ENCODE measurements at places on chromosomes 2 and 18.

- DNase-seq = no peak
Measured at GRCh38 chr2:187943772-187944369, 347.8 kb upstream of the GULP1 start.

- peak; percentile 94 for DNase-seq
Measured at GRCh38 chr18:54224379-54225014, at the start of gene MBD2. Gene MBD2, minus strand, starts transcription at chr18:54224669. Its CDS starts 110 bp downstream, at chr18:54224559.

- no peak for DNase-seq
Measured at GRCh38 chr2:25294573-25295462, 46.9 kb downstream of the DNMT3A start.

DNA sequence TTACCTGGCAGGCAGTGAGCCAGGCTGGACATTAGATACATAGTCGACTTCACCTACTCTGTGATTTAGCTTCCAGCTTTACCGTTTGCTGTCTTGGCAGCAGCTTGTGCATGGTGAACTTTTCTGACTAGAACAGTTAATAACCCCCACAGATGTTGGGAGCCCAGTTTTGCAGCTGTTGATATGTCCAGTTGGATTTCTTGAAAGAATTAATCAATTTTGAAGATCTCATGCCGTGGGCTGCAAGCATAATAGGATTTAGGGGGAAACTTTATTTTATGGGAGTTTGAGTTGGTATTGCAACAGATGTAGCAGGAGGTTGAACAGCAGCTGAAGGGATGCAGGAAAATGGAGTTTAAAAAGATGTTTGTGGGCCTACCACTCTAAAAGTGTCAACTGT, 13.8 kb downstream of the MYO1B start:
- DNase-seq = no peak

- no peak for DNase-seq
Measured at GRCh38 chr18:68426731-68427315, 288.1 kb downstream of the TMX3 start.

DNA sequence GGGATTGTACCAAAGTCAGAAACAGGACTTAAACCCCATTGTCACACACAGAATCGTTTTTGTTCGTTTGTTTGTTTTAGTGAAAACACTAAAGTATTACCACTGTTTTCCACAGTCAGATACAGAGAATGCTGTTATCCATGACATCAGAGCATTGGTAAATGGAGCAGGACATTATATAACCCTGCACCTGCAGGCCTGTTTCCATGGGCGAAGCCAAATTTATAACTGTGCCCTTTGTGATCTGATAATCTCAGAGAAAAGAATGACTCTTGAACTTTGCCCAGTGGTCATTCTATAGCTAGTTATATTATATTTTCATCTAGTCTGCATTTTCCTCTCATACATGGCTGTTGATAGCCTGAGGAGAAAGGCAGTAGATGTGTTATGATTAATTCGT, 217.6 kb downstream of the TMEM182 start:
- DNase-seq = no peak

GRCh38 chr2:30026091-30027055, 105.0 kb upstream of the ALK start:
- peak; percentile 93 for DNase-seq

GRCh38 chr2:190891372-190891771, 10.8 kb downstream of the GLS start:
- DNase-seq = no peak

DNA sequence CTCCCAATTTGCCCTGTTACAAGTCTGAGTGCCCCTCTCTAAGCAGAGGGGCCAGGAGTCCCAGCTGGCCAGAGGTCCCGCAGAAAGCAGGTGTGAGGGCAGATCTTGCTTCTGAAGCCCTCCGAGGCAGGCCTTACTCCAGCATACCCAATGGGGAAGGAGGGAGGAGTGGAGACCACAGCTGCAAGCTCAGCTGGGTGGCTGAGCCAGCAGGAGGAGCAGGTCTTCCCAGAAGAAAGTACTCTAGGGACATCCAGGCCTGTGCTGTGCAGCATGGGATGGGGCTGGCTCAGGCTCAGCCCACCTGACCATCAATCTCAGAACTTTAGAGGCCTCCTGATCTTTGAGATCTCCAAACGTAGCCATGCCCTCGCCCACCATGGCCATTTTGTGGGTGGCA, 31.3 kb downstream of the PLB1 start:
- no peak for DNase-seq

DNA sequence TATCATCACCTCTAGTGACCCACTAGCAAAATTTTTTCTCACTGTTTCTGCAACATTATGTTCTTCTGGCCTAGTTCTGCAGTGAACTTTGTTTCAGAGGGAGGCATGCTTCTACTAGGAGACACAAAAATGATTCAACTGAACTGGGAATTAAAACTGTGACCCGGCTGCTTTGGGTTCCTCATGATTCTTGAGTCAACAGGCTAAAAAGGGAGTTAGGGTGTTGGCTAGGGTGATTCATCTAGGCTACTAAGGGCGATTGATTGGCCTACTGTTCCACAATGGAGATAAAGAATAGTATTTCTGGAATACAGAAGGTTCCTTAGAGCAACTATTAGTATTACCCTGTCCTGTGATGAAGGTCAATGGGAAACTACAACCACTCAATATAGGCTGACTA, 179.5 kb downstream of the PPP1R1C start:
- no peak for DNase-seq

- DNase-seq = no peak
Measured at GRCh38 chr2:21376864-21377263, 253.1 kb downstream of the TDRD15 start.

DNA sequence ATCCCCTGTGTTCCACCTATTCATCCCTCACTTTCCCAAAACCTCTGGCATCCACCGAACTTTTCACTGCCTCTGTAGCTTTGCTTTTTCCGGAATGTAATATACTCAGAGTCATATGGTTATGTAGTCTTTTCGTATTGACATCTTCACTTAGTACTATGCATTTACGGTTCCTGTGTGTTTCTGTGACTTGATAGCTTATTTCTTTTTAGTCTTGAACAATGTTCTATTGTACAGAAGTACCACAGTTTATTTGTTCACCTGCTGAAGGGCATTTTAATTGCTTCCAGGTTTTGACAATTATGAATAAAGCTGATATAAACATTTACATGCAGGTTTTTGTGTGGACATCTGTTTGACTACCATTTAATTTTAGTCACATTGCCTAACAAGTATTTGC, 154.7 kb upstream of the DOK6 start:
- DNase-seq = no peak

DNA sequence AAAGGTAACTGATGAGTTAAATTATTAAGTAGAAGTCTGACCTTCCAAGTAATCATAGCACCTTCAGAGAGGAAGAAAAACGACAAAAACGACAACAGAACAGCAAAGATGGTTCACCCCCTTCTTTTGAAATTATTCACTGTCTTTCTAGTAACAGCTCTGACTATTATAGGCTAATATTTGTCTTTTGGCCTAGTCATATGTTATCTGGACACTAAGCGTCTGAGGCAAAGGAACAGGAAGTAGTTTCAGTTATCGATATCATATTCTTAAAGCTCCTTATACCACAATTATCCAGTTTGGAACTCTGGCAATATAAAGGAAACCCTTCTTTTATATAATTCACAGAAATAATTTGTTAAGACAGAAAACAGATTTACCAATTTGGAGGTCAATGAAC, 27.6 kb upstream of the SLC40A1 start:
- DNase-seq = no peak

DNA sequence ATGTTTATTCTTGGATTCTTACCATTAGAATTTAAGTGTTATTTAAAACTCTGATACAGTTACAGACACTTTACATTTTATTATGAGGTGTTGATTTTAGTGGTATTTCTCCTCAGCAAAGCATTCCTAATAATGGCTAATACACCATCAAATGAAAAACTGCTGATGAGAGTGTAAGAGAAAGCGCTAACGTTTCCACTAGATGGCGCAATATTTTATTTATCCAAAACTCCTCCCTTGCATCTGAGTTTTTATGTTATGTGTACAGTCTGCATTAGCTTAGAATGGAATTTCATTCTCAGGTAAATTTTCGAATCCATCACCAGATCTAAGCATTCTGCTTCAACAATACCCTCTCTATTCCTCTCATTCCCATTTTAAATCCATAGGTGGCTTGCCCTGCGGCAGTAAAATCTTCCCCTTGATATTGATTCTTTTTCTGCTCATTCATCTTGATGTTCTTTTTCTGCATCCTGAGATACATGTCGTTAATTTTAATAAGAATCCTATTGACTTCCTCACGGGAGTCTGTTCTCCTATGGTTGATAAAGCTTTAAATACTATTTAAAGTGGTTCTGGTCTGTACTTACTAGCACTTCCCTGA, 53.9 kb downstream of the PRKRA start:
- DNase-seq = peak; percentile 51

- DNase-seq = no peak
Measured at GRCh38 chr2:29345236-29345635, 230.0 kb downstream of the CLIP4 start.

- DNase-seq = no peak
Measured at GRCh38 chr2:44975571-44976450, 33.4 kb downstream of the SIX2 start.

DNA sequence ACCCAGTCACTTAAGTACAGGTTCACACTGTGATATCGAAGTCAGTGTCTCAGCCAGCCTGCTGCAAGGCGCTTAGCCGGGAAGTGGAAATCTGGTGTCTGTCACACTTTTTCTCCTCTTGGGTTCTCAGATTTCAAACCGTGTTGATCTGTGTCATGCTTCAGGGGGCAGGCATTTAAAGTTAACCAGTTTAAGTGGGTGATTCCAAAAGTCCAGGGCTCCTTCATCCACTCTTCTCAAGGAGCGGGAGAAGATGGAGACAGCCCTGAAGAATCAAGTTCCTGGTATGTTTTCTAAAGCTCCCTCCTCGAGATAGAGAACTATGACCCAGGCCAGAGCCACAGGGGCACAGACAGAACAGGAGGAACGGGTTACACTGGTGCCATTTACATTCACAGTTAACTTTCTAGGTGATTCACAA, 331.7 kb downstream of the GBX2 start:
- no peak for DNase-seq

DNA sequence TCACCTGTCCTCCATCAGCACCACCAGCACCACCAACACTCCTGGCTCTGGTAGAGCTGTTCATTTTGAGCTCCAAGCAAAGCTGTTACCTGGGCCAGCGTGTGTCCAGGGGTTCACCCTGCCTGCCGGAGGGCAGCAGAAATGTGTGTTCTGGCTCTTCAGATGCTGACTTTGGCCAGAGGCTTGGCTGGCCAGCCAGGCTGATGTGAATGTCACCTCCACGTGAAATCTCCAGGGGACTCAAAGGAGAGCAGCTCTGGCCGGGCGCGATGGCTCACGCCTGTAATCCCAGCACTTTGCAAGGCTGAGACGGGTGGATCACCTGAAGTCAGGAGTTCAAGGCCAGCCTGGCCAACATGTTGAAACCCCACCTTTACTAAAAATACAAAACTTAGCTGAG, 33.5 kb downstream of the CIB4 start:
- DNase-seq = no peak

- DNase-seq = no peak
Measured at GRCh38 chr2:185130685-185131084, 532.4 kb downstream of the ZNF804A start.

DNA sequence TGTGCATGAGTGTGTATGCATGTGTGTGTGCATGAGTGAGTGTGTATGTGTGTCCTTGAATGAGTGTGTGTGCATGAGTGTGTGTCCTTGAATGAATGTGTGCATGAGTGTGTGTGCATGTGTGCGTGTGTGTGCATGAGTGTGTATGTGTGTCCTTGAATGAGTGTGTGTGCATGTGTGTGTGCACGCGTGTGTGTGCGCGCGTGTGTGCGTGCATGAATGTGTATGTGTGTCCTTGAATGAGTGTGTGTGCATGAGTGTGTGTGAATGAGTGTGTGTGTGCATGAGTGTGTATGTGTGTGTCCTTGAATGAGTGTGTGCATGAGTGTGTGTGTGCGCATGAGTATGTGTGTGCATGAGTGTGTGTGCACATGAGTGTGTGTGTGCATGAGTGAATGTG, 271.9 kb downstream of the RNF144A start:
- no peak for DNase-seq

DNA sequence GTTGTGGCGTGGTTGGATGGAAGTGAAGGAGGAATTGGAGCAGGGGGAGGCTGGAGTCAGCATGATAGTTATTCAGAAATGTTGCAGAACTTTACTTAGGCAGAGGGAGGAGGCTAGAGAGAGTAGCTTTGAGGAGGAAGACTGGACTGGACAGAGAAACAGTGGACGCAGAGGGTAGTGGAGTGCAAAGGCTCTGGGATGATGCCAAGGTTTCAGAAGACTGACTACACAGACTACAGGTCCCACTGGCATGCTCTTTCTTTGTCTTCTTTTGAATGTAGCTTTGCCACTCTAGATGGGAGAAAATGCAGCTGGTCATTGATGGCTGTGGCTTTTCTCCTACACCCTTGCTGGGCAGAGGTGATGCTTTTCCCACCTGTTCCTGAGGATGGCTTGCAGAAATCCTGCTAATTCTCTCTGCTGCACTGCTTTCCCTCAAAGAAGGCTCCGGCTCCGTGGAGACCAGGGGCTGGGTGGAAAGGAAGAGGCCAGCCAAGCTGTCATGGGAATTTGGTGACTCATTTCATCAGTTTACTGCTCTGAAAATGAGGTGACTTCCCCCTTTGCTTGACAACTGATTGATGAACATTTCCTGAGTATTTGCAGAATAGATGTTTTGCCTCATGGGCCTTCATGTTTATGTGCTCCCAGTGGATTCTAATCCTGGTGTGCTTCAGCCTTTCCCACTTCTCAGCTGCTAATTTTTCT, 42.4 kb downstream of the MEIS1 start:
- DNase-seq = no peak

GRCh38 chr18:2618009-2618408, 37.5 kb upstream of the SMCHD1 start:
- no peak for DNase-seq

DNA sequence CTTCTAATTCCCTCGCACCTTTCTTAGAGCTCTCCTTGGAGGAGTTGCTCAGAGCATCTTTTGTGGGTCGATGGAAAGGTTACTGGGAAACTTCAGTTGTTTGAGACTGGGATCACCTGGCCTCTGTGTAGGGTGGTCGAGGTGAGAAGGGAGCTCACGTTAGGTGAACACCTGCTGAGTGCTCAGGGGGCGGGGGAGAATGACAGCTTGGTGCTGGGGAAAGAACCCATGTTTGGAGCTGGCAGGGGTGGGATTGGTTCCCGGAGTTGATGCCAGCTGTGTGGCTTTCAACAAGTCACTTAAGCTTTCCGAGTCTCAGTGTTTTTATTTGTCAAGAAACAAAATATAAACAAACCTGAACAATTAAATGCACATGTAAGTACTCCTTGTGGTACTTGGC, 122.3 kb downstream of the GLI2 start:
- DNase-seq = no peak

DNA sequence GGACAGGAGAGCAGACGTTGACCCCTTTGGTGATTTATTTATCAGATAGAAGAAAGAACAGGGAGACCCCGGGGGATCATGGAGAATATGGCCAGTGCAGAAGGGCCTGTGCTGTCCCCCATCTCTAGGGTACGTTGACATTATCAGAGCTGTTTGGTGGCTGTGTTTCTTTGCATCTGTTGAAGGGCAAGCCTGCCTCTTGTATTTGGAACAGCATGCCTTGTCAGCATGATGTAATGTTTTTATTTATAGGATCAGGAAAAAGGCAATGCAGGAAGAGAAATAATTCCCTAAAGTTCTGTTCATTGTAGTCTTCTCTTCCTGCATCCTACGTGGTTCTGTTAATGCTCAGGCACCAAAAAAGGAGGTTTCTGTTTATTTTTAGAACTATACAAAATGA, 49.8 kb upstream of the CABYR start:
- no peak for DNase-seq

- DNase-seq = no peak
Measured at GRCh38 chr18:27400001-27400400, 214.9 kb upstream of the CHST9 start.
